ENCODE measurements at places on chromosomes 12 and 14.

- DNase-seq: no peak
Observed at GRCh38 chr14:55951341-55952206, 166.6 kb upstream of the PELI2 start.

DNA sequence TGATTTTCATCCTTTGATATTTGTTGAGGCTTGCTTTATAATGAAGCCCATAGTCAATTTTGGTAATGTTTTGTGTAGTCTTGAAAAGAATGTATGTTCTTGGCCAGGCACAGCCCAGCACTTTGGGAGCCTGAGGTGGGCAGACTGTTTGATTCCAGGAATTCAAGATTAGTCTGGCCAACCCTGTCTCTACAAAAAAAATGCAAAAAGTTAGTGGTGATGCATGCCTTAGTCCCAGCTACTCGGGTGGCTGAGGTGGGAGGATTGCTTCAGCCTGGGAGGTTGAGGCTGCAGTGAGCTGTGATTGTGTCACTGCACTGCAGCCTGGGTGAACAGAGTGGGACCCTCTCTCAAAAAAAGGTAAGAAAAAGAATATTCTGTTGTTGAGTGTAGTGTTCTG is 10.8 kb downstream of the ETNK1 start:
- DNase-seq: no peak

DNA sequence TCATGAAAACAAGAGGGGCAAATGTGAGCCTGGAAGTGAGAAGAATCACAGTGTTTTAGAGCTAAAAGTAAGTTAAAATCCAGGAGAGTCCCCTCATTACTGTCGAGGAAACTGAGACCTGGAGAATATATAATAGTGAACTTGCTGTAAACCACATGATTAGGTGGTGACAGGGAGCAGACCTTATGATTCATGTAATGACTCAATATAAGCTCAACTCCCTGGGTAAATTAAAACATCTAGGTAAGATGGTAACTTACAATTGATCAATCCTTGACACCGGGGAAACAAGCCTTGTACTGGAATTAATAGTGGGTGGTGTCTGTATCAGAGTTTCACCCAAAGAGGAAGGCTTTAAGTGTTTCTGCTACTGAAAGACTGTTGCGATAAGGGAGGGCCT is 269.3 kb downstream of the SNAPC1 start:
- DNase-seq: no peak

- no peak for DNase-seq
Observed at GRCh38 chr12:66379616-66380015, 77.3 kb downstream of the HELB start.

DNA sequence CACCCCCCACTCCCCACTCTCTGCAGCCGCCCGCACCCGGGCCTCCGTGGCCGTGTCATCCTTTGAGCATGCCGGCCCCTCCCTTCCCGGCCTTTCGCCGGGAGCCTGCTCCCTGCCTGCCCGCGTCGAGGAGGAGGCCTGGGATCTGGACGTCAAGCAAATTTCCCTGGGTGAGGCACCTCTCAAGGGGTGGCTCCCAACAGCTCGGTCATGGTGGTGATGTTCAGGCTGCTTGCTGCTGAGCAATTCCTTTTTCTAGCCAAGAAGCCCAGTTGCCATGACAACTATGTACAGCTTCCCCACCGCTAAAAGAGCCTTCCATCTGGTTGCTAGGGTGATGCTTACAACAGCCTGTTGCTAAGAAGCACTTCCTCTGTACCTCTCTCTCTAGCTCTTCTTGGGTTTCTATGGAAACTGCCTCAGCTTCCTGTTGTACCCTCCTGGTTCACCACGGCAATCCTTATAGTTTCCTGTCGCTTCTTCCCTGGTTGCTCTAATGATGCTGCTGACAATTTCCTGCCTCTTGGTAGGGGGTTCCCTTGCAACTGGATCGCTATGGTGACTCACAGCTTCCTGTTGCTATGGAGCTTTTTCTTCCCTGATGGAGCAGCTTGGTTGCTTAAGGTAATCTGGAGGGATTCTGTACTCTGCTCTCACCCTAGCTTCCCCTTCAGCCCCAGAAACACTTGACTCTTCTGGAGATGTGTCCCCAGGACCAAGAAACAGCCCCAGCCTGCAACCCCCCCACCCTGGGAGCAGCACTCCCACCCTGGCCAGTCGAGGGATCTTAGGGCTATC is 11.0 kb downstream of the ZNF219 start:
- DNase-seq: no peak

- DNase-seq: no peak
Observed at GRCh38 chr12:71250166-71250565, 92.4 kb upstream of the TSPAN8 start.

DNA sequence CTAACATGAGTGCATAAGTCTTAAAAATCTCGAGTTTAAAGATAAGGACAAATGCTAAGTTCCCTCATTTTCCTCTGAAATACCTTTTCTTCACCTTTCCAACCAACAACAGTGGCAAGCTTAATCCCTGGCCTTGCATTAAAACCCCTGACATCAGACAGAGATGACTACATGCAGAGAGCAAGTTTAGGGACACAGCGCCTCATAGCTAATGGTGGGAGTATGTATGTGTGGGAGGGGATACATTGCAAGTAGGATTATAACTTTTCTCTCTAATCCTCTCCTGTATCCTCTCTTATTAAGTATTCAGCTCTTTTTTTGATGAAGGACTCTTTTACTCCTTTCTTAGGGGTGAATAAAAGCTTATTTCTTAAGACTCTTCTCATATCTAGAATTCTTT is 547.1 kb downstream of the CCER1 start:
- no peak for DNase-seq

GRCh38 chr12:93297536-93297935 is 80.2 kb upstream of the NUDT4 start:
- DNase-seq: no peak

- no peak for DNase-seq
Observed at GRCh38 chr12:18250313-18250916, 10.9 kb upstream of the PIK3C2G start.

DNA sequence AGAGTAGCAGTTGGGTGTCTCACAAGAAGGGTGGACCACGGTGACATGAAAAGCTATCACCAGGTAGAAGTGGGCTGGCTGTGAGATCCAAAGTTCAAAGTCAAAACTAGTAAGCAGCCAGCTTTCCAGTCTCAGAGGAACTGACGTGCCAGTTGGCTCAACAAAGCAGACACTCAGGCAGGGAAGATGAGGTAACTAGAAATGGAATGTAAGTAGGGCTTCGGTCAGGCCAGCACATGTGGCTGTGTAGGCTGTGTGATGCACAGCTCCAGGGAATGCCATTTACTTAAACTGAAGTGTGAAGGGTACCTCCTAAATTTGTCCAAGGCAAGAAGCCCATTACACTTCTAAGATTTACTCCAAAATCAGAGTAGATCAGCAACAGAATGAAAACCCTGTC is 43.6 kb downstream of the PTPRR start:
- no peak for DNase-seq

GRCh38 chr14:76710056-76711010 is 50.9 kb upstream of the VASH1 start:
- no peak for DNase-seq

DNA sequence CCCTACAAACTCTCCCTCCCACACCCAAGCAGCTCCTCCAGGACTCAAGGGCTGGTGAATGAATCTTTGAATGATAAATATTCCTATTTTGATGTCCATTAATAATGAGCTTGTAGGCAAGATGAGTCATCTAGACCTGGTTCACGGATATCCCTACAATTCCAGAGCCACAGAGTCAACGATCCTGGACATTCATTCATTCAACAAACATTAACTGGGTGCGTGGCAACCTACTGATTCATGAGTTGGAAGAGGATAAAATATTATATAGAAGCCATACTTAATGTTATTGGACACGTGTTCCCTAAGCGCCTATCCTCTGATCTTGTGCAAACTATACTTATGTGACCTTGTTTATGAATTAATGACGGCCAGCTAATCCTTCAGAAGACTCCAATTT is 420 bp upstream of the OTUB2 start:
- DNase-seq: no peak

- no peak for DNase-seq
Observed at GRCh38 chr14:53954551-53955228, 1.9 kb downstream of the BMP4 start.

- DNase-seq: no peak
Observed at GRCh38 chr14:54688229-54688628, 121.3 kb downstream of the SAMD4A start.

DNA sequence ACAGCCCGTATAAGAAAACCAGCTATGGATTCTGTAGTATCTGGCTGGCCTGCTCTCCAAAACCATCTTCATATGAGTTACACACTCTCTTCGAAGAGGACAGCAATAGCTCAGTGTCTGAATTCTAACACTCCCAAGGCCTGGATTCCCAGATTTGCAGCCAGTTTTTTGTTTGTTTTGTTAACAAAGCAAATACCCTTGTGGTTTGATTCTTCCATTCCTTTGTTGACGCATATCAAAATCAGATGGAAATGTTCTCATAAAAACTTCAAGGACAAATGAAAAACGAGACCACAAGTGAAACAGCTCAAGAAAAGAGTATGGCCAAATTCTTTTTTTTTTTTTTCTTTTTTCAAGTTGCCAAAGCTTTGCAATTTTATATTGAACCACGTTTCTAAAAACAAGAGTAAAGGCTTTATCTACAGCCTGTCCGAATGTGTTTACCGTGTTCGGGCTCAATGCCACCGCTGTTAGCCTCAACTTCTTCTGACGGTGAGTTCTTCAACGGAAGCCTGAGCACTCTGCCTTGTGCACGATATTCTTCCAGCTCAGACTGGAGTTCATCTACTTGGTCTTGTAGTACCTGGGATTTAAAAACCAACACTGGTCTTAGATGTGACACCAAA is 67.5 kb downstream of the NIN start:
- no peak for DNase-seq

- DNase-seq: no peak
Observed at GRCh38 chr12:51682981-51683380, 91.9 kb downstream of the SCN8A start.

DNA sequence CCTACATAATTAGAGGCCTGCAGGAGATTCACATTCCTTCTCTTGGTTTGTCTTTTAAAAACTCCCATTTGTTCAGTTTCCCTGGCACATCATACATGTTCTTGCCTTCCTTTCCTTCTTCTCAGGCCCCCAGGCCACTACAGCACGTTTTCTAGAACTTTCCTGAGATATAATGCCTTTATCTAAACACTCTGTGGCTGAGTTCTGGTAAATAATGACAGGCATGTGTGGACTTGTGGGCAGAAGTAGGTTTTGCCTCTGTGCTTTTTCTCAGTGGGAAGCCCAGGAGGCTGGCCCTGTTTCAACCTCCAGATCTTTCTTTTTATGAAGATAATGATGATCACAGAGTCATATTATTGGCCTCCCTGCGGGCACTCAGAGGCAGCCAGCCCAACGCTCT is 117.2 kb downstream of the TMX1 start:
- no peak for DNase-seq

DNA sequence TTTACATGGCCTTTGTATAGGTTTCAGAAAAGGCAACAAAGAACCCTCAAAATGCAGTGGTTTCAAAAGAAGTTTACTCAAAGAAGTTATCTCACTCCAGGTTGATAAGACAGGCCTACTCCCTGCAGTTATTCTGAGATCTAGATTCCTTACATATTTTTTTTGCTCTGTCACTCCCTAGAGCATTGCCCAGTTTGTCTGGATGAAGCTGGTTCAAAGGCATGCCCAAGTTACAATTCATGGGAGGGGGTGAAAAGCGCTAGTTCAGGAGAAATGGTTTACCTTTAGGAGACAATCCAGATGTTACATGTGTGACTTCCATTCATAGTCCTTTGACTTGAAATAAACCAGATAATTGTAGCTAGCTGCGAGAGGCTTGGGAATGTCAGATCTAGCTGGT is 115.0 kb downstream of the TPH2 start:
- no peak for DNase-seq

- no peak for DNase-seq
Observed at GRCh38 chr12:124170760-124171159, 124.1 kb upstream of the RFLNA start.

DNA sequence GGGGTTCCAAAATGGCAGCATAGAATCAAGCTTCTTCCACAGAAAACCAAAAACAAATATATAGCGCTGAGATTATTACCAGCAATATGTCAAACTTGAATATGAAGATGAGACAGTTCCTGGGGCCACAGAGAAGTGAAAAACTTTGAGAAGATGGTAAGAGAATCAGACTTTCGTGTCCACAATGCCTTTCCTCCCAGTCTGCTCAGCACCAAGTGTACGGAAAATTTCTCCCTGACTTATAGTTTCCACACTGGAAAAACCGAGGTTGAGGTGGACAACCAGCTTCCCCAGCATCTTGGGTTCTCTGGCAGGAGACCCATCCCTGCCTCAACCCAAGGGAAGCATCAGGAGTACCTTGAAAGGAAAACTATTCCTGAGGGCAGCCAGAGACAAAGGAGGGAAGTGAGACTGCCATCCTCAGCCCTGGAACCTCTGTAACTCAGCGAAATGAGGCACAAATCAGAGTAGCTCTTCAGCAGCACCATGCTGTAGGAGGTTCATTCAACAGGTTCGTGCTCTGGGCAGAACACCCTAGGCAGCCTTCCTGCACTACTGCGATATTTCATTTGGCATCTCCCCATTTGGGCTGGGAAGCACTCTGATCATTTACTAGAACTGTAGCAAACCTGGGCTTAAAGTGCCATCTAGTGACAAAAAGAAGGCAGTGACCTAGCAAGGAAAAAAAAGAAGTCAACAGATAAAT is 52.4 kb upstream of the CAPRIN2 start:
- DNase-seq: no peak

GRCh38 chr14:21874946-21875345 is 201.3 kb upstream of the OR4E1 start:
- DNase-seq: no peak

- no peak for DNase-seq
Observed at GRCh38 chr12:80848858-80849257, 88.9 kb downstream of the LIN7A start.

GRCh38 chr12:44653861-44654527 is 222.1 kb downstream of the NELL2 start:
- DNase-seq: no peak

DNA sequence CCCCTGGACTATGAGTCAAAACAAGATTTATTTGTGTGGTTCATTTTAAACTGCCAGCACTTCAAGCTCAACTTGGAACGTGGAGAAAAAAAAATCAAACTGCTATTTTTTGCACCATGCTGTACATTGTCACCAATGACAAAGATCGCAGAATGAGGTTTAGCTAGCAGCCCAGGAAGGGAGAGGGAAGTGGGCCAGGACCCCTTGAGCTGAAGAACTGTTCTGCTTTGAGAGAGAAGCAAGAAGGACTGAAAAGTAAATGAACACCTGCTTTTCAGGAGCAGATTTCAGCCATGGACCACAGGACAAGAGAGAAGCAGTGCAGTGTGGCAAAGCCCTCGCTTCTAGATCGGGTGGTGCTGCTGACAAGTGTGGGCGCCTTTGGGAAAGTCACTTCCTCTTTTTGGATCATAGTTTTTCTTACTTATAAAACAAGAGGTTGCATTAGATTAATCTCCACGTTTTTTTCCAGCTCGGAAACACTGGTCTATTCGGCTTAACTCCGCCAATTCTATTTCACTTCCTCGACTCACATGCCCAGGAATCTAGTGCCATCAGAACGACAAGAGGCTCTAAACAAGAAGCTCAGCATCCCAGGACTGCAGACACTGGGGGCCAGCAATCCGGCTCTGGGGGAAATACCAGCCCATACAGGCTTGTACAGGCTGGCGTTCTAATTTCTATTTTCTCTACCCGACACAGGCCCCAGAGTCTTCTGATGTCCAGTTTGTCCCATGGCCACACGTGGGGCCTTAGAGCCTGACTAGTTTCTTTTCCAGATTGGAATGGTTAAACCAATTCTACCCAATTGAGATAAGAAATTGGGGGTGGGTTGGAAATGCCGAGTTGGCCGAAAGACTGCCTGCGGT is 129.9 kb downstream of the CRACR2A start:
- no peak for DNase-seq

All from stimulated activated CD4-positive, alpha-beta T cell treated with anti-CD3 and anti-CD28 coated beads, TNF-alpha, amount 100 ng/mL, for 4 hours (primary cell).